ENCODE measurements at places on chromosomes 3 and 15.

DNA sequence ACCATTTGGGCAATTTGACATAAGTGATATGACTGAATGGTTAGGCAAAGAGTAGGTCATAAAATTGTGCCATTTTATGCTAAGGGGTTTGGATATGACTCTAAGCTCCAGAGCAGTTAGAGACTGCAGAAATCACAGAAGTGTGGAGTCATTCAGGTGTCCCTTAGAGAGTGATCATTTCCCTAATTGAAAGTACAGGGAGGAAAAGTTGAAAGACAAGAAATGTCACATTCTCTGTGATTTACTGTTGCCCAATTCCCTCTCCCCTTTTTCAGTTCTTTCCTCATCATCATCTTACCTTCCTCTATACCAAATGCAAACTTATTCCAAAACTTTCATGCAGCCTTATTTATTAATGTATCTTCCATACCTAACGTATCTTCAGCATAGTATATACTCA, 2.7 kb upstream of the GOLGB1 start:
- DNase-seq, result no peak

DNA sequence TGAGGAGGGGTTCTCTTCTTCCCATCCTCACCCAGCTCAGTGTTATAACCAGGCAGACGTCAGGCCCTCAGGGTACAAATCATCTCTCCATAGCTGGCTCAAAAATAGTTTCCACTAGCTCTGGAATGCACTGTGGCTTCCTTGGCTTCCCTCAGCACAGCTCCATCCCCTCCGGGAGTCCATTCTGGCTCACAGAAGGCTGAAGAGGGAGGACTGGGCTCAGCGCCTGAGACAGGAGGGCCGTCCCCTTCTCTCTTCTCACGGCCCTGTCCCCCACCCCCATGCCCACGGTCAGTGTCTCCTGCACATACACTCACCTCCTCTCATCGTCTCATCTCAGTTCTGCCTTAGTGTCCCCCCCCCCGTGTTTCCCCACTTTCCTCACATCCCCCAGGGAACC, 50.1 kb downstream of the UMPS start:
- DNase-seq, result no peak

GRCh38 chr3:148062590-148062989, 635.1 kb upstream of the AGTR1 start:
- DNase-seq, result no peak

- no peak for DNase-seq
Observed at GRCh38 chr3:123467046-123467445, 18.2 kb upstream of the ADCY5 start.

GRCh38 chr3:105676621-105677300, 192.1 kb downstream of the CBLB start:
- DNase-seq, result no peak

- no peak for DNase-seq
Observed at GRCh38 chr3:50444213-50444612, 59.2 kb downstream of the CACNA2D2 start.

DNA sequence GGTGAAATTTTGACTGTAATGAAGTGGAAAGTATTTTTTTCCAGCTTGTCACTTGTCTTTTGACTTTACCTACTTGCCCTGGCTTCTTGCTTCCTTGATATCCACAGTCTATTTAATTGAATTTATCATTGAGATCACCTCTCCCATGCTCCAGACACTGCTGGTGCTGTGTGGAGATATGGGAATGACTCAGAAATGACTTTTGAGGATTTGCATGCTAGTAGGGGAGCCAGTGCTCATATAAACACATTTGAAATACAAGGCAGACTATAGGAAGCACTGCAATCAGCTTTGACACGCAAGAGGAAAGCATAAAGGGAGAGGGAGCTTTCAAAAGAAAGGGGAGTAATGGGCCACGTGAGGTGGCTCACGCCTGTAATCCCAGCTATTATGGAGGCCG, 7.3 kb upstream of the TRPM1 start:
- DNase-seq, result no peak

Data from GM10248 (cell line).